ENCODE measurements at places on chromosomes 2 and 18.

DNA sequence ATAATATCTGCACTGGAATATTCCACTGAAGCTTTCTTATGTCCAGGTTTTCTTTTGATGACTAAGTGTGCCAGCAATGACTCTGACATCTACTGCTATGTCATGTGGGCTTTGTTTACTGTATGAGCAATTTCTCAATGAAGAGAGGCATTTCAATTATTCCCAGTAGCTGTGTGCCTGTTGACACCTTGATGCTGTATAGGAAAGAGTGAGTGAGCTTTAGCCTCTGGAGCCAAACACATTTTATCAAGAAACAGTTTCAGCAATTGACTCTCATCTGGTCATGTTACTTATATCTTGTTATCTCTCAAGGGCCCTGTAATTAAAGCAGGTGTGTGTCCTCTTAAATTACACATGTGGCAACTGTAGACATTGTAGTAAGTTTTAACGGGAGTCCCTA is 493.2 kb upstream of the FANCL start:
- no peak for DNase-seq

DNA sequence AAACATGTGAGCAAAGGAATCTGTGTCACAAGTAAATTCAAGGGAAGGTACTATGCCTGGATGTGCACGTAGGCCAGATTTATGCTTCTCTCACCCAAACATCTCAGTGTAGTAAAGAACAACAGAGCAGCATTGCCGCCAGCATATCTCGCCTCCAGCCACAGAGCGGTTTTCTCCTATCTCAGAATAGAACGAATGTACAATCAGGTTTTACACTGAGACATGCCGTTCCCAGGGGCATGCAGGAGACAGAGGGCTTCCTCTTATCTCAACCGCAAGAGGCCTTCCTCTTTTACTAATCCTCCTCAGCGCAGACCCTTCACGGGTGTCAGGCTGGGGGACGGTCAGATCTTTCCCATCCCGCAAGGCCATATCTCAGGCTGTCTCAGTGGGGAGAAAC is 175.3 kb downstream of the RPIA start:
- DNase-seq: peak; percentile 51

DNA sequence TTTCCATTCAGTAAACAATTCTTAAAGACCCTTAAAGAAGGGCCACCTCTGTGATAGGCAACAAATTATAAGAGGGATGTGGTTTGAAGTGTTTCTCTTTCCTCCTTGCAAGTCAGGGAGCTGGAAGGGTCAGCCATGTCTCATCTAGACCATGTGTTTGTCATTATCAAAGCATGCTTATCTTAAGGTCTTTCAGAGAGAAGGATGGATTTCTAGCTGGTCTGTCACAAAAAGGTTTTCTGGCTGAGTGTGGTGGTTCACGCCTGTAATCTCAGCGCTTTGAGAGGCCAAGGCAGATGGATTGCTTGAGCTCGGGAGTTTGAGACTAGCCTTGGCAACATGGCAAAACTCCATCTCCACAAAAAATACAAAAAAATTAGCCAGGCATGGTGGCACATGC is 59.2 kb upstream of the PEX13 start:
- no peak for DNase-seq

- no peak for DNase-seq
These were observed 147.4 kb downstream of the SETBP1 start for GRCh38 chr18:44828080-44828479.

DNA sequence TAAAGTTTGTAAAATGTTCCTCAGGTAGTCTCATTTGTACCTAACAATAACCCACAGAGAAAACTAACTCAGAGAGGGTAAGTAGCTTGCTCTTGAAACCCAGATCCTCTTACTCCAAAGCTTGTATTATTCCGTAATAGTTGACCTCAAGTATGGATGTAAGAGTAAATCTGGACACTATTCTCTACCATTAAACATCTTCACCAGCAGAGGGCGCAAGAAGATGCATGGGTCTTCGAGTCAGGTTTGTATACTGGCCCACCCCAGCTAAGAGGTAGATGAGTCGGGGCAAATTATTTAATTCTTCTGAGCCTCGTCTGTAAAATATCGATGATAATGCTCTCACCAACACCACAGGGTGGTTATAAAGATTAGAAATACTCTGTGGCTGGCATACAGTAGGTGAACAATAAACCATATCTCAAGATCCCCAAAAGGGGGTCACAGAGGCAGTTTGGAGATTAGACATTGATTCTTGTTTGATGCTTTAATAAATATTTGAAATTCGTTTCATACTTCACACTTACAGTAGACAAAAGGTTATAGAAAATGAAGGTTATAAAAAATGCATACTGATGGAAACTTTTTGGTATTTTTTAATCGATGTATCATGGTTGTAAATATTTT is 3.5 kb upstream of the CABLES1 start:
- DNase-seq: peak; percentile 84

DNA sequence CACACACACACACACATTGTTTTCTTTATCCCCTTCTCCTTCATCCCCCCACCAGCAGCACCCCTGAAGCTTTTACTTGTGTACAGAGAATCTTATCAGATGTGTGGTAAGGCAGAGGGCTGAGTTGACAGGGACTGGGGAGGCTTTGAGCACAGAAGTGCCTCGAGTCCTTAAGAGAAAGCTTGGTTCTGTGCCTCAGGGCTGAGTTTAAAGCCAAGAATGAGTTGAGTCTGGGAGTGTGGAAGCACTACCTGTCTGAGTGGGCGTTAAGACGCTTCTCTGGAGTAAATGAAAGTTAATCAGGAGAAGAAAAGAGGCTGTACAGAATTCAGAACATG is 2.7 kb downstream of the ID2 start:
- peak; percentile 68 for DNase-seq

DNA sequence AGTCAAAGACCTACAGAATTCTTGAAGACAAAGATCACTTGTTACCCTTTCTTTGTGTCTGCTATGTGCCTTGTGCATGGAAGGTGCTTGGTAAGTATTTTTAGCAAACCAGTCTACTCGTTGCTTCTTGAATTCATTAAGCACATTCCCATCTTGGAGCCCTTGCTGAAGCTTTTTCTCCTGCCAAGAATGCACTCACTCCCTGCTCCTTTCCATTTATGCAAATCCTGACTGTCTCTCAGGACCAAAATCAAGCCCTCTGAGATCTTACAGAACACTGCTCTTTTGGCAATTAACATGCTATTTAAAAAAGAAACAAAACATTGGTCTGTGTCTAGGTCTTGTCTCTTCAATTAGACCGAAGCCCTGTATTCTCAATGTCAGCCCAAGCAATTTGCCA is 75.8 kb downstream of the CLHC1 start:
- no peak for DNase-seq

GRCh38 chr2:236824836-236825235 is 255.2 kb downstream of the ACKR3 start:
- DNase-seq: no peak

GRCh38 chr2:158926478-158926948 is 41.9 kb upstream of the TANC1 start:
- peak; percentile 44 for DNase-seq

DNA sequence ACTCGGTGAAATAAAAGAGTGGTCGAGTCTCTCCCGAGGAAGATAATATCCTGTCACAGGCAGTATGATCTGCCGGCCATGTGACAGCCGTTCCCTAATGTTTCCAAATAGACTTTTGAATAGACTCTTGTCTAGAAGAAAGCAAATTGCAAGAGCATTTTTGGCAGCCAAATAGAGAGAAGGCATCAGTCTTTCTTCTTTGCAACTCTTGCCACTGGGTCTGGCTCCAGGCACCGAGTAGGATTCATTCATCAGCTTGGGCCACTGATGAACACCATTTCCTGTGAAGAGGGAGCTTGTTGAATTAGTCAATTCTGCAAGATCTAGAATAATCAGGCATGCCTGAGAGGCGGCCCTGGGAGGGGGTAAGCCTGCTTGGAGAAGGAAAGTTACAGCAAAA is 165.6 kb downstream of the KLHL29 start:
- DNase-seq: no peak

- DNase-seq: no peak
These were observed 39.4 kb downstream of the ARID5A start for GRCh38 chr2:96575785-96576456.

DNA sequence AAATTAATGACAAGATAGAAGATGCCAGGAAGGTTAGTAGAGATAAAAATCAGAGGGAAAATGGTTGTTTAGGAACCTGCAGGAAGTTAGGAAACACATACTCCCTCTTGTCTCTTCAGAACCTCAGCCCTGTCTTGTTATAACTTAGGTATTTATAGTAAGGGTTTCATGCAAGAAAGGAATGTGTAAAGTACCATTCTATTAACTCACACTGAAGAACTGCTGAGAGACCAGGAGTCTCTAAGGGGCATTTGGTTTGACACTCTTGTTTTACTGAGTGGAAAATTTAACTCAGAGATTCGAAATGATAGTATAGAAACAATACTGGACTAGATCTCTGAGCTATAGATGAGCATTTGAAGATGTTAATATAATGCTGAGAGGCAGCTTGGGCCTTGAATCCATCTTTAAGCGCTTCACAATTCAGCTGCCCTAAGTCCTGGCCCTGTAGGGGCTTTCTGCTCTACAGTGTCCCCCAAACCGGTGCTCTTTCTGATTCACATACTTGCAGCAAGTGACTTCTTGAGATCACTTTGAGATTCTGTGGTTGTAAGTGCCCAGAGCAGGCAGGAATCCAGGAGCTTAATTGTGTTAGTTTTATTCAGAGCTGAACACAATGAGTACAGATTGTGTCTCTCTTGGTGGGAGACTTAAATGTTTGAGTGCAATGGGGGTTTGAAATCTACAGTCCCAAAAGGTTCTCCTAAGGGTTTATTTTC is 235.0 kb upstream of the RGPD4 start:
- DNase-seq: no peak

- DNase-seq: no peak
These were observed 10.1 kb downstream of the UGP2 start for GRCh38 chr2:63851691-63852311.

GRCh38 chr2:217856159-217856558 is 146.6 kb downstream of the TNS1 start:
- no peak for DNase-seq

DNA sequence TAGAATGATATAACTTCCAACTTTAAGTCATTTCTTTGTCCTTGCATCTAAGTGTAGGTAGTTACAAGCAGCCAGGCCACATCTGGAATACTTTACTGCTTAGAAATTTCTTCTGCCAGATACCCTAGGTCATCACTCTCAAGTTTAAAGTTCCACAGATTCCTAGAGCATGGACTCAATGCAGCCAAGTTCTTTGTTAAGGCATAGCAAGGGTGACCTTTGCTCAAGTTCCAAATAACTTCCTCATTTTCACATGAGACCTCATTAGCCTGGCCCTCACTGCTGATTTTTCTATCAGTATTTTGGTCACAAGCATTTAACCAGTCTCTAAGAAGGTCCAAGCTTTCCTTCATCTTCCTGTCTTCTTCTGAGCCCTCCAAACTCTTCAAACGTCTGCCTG is 7.8 kb upstream of the UGT1A9 start:
- no peak for DNase-seq

DNA sequence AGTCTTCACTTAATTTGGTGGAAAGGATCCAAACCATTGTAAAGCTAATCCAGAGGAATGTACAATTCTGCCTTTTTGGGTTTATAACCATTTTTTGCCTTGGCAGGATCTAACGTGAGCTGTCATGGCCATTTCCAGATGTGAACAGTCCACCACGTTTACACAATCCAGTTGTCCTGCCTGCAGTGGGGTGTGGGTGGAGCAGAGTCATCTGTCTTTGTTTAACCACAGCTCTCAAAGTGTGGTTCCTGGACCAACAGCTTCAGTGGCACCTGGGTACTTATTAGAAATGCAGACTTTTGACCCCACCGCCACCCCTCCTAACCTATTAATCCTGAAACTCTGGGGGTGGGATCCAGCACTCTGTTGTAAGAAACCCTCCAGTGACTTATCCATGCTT is 35.9 kb downstream of the FHOD3 start:
- DNase-seq: peak; percentile 31

DNA sequence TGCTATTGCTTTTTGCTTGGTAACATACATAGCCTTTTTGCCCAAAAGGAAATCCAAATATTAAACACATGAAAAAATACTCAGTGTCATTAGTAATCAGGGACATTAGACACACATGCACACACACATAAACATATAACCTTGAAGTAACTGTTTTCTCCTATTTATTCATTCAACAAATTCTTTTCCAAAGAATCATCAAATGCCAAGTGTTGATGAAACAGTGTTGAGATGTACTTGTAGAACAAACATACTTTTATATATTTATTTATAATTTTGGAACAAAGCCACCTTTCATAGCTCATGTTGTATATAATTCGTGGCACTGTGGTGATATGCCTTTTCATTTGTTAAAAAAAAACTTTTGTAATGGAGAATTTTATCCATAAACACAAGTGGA is 81.0 kb downstream of the APLF start:
- DNase-seq: no peak

DNA sequence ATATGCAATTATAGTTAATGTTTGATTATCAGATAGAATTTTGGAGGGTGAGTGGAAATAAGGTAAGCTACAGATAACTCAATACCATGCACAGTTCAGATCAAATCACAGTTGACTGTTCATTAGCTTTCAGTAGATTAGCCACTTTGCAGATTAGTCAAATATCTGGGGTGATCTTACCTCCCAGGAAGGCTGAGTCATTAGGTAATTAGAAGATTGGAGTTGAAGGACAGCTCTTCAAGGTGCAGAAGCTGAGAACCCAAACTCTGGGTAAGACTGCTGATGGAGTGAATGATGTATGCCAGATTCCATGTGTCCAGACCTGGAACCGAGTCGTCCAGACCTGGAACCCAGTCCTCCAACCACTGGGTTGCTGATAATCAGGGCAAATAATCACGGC is 262.8 kb upstream of the UBE2E3 start:
- no peak for DNase-seq

DNA sequence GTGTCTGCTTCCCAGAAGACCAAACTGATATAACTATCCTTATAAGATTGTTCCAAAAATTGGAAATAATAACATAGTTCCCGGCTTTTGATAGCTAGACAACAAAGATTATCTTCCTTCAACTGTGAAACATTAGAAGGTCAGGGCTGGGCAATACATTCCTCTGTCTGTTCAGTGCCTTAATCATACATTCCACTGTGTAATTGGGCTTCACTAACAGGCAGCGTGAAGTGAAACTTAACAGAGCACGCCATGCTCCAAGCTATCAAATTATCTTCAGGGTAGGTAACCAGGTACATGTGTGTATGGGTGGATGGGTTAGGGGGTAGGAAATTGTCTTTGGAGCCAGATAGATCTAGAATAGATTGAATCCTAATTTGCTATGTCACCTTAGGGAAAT is 23.5 kb upstream of the ARL5A start:
- DNase-seq: no peak

- DNase-seq: no peak
These were observed 9.8 kb upstream of the AGXT start for GRCh38 chr2:240858871-240859270.

GRCh38 chr18:47249314-47249981 is 2.0 kb downstream of the SKOR2 start:
- DNase-seq: no peak

GRCh38 chr2:4278392-4278791 is 575.0 kb downstream of the DCDC2C start:
- DNase-seq: no peak

GRCh38 chr2:154814856-154815255 is 116.4 kb downstream of the KCNJ3 start:
- DNase-seq: no peak

- DNase-seq: no peak
These were observed 66.3 kb downstream of the EMX1 start for GRCh38 chr2:72983500-72984161.

GRCh38 chr2:48940606-48941005 is 185.1 kb upstream of the LHCGR start:
- no peak for DNase-seq

GRCh38 chr2:169978402-169979017 is 151.3 kb downstream of the UBR3 start:
- no peak for DNase-seq

GRCh38 chr18:48026216-48026615 is 95.8 kb upstream of the SMAD2 start:
- no peak for DNase-seq

- DNase-seq: no peak
These were observed 380.2 kb downstream of the LNPK start for GRCh38 chr2:175621821-175622220.

Measured in RPMI8226 (cell line).